Effector memory CD4-positive, alpha-beta T cell (primary cell): ENCODE measurements at places on chromosomes 1 and 21.

DNA sequence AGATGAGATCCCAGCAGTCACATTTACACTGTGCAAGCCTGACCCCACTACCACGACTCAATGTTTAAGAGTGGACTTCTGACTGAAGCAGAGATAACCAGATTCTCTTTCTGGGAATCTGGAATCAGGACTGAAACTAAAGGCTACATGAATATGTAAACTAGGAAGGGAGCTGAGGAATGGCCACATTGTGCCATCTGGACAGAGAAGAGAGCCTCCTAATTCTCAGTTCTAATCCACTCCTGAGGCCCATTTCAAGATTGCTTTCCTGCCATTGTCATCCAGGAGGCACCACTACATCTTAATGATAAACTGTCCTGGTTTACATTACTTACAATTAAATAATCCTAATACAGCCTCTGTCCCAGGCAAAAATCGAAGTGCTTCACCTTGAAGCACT is 6.5 kb downstream of the PAXBP1 start:
- no peak for DNase-seq

DNA sequence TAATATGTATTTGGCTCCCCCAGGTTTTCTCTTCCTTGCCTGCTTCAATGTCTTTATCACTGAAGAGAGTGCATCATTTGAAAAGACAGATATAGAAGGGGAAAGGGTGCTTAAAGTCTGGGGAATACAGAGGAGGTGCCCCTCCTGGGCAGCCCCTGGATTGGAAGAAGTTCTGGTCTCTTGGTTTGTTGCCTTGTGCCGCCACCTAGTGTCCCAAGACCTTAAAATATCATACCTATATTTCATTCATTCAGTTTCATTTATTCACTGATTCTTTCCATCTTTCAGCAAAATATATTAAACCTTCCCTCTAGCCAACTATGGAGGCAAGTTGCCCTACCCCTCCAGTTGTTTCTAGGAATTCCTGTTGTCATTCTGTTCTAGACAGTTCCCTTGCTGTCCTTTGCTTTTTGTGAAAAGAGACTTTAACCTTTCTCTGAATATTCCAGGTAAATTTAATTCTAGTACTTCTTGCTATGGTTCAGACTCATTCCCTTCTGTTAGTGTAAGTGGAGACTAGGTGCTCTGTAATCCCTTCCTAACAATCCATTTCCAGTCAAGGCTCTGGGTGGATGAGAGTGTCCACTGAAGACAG is 56.1 kb downstream of the MEF2D start:
- DNase-seq, result no peak

GRCh38 chr1:80171631-80172030 is 1165.1 kb upstream of the ADGRL4 start:
- no peak for DNase-seq

- DNase-seq, result no peak
Measured at GRCh38 chr1:19325958-19326747, 14.0 kb downstream of the SLC66A1 start.

- DNase-seq, result peak; percentile 60
Measured at GRCh38 chr1:42682739-42683531, 717 bp downstream of the YBX1 start.

DNA sequence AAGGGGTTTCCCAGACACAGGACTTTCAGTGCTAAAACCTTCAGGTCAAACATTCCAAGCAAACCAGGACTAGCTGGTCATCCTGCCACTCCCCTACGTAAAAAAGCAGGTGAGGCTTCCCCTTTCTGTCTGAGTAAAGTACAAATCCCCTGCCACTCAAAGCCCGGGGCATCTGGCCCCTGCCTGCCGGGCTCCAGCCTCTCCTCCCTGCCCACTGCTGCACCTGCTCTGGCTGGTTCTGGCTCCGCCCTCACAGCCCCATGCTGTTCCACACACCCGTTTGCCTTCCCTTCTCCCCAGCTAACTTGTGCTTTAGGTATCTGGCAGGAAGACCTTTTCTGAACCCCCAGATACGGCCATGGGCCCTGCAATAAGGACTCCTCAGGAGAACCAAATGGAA is 23.3 kb upstream of the S100A7 start:
- DNase-seq, result no peak

GRCh38 chr21:42056468-42056867 is 14.6 kb upstream of the UMODL1 start:
- no peak for DNase-seq

- no peak for DNase-seq
Measured at GRCh38 chr1:156571261-156571852, 1.0 kb downstream of the IQGAP3 start.

DNA sequence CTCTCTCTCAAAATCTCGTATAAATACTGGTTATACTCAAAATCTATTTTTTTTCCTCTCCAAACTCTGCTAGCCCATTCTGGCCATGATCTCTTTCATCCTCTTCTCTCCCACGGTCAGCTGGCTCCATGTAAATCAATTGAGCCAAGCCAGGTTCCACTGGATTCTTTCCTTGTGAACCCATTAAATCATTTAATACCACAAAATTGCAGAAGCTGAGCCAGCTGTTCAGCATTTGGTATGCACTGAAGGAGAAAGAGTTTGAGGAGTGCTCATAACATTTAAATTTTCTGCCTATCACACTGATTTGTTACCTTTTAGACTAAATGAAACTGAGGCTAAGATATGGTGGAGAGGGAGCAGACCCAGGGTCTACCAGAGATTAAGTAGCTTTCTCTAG is 29.1 kb upstream of the TADA1 start:
- no peak for DNase-seq

- DNase-seq, result no peak
Measured at GRCh38 chr1:153192697-153193096, 10.5 kb upstream of the LELP1 start.

GRCh38 chr21:35705237-35705887 is 355.0 kb downstream of the SETD4 start:
- no peak for DNase-seq

GRCh38 chr1:206839006-206839560 is 26.3 kb upstream of the IL20 start:
- no peak for DNase-seq

GRCh38 chr1:22778862-22779520 is 68.4 kb downstream of the EPHB2 start:
- no peak for DNase-seq

- DNase-seq, result no peak
Measured at GRCh38 chr21:44391345-44392091, 38.1 kb downstream of the TRPM2 start.

DNA sequence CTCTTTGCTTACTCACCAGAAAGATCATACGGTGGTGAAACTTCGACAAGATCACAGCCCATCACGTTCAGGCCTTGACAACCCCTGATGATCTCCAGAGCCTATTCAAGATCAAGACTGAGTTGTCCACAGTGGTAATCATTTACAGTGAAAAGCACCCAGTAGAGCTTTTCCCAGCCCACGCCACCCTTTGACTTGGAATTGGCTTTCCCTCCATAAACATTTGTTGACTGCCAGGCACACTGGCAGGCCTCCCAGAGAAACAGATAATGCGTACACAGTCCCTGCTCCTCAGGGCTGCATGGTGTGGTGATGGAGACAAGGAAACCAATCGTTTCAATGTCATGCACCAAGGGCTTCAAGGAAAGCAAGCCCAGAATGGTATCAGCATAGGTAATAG is 10.1 kb downstream of the AGMAT start:
- DNase-seq, result no peak

DNA sequence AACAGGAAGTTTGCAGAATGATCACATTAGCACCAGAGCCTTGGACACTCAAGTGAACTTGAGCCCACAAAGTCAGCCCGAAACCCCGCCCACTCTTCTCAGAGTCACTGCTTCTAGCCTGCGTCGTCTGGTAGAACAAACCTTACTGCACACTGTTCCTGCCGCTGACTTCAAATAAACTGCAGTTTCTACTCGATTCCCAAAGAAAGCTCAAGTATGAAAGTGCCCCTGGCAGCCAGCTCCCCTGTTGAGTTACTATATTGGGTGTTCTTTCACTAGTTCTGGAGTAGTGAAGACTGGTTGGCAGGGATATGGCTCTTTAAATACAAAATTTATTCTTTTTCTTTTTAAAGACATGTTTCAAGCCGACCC is 164.7 kb downstream of the GALNT2 start:
- DNase-seq, result no peak

- no peak for DNase-seq
Measured at GRCh38 chr21:30216041-30216723, at the start of gene CLDN8. Gene CLDN8 (minus strand): TSS chr21:30216097. CDS start chr21:30215925, 172 bp downstream.

DNA sequence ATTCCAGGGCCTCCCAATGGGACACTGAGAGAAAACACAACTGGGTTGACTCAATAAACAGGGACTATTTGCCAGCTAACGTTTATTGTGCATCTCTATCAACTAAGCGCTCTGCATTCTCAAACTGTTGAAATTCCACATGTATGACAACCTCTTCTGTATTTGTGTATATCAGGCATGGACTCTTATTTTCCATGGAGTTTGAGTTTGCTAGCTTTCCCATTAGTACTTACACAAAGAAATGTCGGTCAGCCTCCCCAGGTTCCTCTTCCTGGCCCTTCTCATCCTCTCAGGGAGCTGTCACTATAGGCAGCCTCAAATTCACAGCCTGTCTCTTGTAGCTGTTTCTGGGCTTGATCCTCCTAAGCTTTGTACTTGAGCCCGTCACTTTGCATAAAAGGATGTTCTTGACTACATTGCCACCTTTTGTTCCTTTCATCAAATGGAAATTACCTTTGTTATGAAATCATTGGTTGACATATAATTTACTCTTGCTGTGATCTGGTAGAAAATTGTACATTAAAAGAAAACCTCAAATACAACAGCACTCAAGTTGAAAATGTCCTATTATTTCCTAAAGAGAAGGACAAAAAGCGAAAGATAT is 60.0 kb upstream of the NTPCR start:
- no peak for DNase-seq
